ENCODE measurements at places on chromosomes 1 and 21. TPM values are rescaled to one million over a fixed set of nuclear protein-coding genes. Genes with fewer than 3 reads are reported as not detected.
A peak's percentile ranks its signal among the peaks of the same experiment; 100 is the strongest.

DNA sequence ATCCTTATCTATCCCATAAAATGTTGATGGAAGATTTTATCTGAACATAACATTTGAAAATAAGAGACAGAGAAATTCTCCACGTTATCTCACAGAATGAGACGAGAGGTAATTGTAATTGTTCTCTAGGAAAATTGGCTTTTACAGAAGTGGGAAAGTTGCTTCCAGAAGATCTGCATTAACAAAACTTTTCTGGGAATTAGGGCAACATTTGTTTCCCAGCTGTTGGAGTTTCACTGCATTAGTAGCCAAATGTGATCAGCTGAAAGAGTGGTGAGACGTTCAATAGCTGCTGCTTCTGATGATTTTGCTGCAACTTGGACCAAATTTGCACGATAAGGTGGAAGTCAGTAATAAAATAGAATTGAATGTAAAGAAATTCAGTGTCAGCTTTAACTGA, 7.6 kb downstream of the CHODL start:
- no peak for DNase-seq

DNA sequence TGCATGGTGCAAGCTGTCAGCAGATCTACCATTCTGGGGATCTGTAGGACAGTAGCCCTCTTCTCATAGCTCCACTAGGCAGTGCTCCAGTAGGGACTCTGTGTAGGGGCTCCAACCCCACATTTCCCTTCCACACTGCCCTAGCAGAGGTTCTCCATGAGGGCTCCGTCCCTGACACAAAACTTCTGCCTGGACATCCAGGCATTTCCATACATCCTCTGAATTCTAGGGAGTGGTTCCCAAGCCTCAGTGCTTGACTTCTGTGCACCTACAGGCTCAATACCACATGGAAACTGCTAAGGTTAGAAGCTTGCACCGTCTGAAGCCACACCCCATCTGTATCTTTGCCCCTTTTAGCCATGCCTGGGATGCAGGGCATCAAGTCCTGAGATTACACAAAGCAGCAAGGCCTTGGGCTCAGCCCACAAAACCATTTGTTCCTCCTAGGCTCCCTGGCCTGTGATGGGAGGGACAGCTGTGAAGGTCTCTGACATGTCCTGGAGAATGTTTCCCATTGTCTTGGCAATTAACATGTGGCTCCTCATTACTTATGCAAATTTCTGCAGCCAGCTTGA, 117.0 kb upstream of the NFIA start:
- no peak for DNase-seq

GRCh38 chr1:30232288-30232899, 491.0 kb downstream of the MATN1 start:
- DNase-seq, result no peak

DNA sequence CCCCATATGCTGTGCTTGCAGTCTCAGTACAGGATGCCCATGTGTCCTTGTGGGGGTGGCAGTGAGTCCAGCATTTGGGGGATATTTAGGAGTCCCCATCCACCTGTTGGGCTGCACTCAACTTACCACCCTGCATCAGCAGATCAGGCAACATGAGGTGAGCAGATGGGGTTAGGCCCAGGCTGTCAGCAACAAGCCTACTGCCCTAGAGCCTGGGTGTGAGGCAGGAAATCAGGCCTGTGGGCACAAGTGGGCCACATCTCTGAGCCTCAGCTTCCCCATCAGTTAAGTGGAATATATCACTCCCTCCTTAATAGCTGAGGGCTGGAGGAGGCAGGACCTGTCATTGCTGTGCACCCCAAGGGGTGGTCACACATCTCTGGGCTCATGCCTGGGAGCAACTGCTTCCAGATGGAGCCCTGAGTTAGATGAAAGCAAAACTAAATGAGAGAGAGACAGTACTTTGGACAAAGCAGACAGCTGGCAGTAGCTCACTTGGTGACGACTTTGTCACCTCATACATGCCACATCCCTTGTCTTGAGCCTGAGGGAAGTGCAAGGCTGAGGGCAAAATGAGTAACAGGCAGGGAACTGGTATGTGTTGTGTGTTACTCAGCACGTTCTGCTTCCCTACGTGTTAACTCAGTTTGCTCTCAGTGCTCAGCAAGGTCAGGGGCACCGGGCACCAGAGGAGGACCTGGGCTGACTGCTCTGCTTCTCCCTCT, 48.4 kb downstream of the TRIM11 start:
- DNase-seq, result no peak

- DNase-seq, result no peak
Observed at GRCh38 chr1:15344800-15345704, 64.6 kb upstream of the EFHD2 start.

GRCh38 chr1:227317011-227317451, 1.3 kb downstream of the CDC42BPA start:
- no peak for DNase-seq

GRCh38 chr1:210536254-210536961, 207.7 kb downstream of the HHAT start:
- peak; percentile 59 for DNase-seq

DNA sequence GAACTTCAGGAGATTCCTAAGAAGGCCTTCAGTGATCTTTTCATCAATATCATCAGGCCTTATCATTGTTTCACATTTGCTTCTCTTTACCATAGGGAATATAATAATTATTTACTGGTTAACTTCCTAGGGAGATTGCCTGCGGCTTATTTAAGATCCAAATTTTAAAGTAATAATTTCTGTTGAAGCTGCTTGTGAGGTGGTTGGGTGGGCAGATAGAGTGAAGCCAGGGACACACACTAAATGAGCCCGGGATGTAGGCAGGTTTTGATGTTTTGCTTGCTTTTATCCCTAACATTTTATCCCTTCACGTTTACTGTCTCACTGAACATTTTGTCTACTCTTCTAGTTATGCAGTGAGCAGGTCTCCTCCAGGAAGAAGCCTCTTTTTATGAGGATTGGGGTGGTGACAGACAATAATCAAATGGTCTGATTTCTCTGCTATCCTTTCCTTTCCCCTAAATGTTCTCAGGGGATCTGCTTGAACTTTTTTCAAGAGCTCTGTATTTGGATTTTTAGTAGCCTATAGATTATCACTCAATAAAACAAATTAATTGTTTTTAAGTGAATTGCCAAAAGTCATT, 164.7 kb downstream of the RUNX1 start:
- DNase-seq, result no peak

DNA sequence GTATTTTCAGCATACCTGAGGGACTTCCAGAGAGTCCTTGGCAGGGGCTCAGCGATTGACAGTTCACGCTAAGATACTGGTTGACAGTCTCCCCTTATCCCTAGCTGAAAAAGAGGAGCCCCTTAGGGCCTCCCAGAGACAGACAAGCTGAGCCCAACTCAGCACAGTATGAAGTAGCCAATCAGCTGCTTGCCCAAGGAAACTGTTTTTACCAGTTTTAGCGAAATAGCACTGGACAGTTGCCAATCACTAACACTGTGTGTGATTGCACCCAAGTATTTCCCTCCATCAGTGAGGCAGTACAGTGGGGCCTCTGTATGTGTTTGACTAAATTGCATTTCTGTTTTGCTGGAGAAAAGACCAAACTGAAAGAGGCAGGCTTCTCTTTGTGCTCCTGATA, 27.0 kb downstream of the KHDRBS1 start:
- DNase-seq, result peak; percentile 89

DNA sequence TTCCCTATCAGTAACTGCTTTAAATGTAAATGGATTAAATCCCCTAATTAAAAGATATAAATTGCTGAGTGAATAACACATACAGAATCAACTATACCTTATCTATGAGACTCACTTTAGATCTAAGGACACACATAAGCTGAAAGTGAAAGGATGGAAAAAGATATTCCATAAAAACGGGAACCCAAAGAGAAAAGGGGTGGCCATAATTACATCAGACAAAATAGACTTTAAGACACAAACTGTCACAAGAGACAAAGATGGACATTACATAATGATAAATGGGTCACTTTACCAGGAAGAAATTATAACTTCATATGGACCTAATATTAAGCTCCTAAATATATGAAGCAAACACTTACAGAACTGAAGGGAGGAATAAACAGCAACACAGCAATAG, 59.2 kb downstream of the SLC25A24 start:
- DNase-seq, result no peak

GRCh38 chr1:41357451-41358101, 3.7 kb upstream of the FOXO6 start:
- peak; percentile 60 for DNase-seq

DNA sequence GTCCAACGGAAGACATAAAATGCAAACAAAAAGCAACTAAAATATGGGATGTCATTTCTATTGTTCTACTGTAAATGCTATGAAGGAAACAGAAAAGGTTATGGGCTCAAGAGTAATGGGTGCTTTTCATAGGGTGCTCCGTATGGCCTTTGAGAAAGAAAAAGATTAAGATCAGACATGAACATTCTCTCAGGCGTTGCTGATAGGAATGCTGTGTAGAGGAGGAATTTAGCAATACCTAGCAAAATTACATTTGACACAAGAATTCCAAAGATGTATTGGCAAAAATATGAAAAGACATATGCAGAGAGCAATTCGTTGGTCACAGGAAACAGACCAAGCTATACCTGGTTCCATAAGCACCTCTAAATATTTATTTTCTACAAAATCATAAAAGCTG, 5.7 kb upstream of the OXCT2 start:
- no peak for DNase-seq

DNA sequence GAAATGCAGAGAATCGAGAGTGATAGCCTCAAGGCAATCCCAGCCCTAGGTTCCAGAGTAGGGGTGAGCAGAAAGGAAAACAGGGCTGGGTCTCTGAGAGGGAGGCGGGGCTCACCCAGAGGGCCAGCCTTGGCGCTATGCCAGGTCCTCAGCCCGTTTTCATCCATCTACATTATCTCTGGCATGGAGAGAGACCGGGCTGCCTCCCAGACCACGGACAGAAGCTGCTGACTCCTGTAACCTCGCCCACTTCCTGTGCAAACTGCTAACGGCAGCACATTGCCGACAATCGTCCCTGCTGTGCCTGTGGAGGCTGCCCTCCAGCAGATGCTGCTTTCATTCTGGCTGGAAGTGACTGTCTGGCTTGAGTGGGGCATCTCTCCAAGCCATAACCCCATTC, 569.1 kb downstream of the NPHP4 start:
- peak; percentile 29 for DNase-seq

GRCh38 chr21:40729761-40730425, 117.1 kb downstream of the DSCAM start:
- no peak for DNase-seq

Gene DCDC2B
- polyA plus RNA-seq, result 0.82 TPM

Gene EPHA10
- 21.9 TPM for polyA plus RNA-seq

Gene CFHR2
- not detected for polyA plus RNA-seq

Gene MRPS6
- polyA plus RNA-seq, result 111 TPM

Measured in spinal cord (tissue), 10 donors.